Aorta (tissue), 5 donors: ENCODE measurements at places on chromosomes 1 and 21.

DNA sequence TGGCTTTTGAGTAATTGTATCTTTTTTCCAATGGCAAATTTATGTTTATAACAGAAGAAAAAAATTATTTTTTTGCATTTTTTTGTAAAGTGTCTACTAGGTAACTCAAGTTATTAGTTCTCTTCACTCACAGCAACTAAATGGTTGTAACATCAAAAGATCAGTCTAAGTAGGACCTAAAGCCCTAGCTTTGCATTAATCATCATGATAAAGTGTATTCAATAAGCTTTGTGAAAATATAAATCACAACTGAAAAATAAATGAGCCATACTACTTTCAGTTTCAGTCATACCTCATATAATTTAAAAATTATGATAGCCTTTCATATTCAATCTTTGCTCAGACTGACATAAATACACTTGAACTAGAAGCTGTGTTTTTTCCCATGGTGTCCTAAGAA lies 6.9 kb downstream of the TAF5L start:
- no peak for DNase-seq

DNA sequence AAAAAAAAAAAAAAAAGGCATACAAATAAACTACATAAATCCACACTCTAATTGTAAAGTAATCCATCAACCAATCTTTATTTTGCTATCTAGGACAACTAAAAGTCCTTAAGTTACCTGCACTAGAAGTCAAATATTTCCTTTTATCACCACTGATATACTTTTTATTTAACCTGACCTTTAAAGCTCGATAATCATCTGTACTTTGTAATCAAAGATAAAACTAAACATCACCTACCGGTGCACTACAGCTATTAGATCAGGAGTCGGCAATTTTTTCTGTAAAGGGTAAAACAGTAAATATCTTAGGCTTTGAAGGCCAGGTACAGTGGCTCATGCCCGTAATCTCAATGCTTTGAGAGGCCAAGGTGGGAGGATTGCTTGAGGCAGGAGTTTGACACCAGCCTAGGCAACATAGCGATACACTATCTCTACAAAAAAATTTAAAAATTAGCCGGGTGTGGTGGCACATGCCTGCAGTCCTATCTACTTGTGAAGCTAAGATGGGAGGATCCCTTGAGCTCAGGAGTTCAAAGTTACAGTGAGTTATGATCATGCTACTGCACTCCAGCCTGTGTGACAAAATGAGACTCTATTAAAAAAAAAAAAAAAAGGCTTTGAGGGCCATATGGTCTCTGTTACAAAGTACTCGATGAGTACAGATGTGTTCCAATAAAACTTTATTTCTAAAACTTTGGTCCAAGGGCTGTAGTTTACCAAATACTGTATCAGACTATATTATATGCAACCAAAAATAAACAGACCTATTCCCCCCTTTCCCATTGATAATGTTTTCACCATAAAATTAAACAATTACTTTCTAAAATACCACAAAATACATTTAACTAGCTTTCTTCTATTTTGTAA lies 47.1 kb downstream of the TESK2 start:
- no peak for DNase-seq

DNA sequence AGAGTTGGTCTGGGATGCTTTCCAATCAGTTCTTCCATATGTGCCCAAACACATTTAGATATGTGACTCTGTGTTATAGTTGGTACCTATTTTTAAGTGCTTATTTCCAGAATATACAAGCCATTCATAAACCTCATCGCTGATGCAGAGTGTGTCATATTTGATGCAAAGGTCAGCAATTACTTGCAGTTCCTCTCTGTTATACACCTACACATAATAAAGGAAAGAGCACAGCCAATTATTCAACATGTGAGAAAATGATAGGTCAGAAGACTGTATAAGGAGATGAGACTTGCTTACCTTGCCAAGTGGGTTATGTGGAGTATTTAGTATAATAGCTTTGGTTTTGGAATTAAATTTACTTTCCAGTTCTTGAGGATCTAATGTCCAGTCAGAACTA lies 31.3 kb downstream of the KYAT3 start:
- DNase-seq, result no peak

DNA sequence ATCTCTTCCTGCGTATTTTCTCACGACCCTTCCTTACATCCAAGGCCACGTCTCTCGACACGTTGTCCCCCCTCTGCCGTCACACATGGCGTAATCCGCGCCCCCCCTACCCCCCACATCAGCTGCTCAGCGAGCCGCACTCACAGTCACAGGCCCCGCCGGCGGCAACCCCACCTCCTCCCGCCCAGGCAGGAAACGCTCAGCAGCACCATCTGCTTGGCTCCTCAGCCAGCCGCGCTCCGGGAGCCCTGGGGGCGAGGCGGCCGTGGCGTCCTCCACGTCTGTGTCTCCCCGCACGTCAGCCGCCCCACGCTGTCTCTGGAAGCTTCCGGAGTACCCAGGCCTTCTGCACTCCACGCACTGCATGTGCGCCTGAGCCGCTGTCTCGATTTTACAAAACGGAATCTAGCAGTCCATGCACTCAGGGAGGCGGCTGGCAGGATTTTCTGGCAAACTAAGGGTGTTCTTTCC lies 64.6 kb downstream of the SIK1 start:
- DNase-seq, result peak; percentile 84

DNA sequence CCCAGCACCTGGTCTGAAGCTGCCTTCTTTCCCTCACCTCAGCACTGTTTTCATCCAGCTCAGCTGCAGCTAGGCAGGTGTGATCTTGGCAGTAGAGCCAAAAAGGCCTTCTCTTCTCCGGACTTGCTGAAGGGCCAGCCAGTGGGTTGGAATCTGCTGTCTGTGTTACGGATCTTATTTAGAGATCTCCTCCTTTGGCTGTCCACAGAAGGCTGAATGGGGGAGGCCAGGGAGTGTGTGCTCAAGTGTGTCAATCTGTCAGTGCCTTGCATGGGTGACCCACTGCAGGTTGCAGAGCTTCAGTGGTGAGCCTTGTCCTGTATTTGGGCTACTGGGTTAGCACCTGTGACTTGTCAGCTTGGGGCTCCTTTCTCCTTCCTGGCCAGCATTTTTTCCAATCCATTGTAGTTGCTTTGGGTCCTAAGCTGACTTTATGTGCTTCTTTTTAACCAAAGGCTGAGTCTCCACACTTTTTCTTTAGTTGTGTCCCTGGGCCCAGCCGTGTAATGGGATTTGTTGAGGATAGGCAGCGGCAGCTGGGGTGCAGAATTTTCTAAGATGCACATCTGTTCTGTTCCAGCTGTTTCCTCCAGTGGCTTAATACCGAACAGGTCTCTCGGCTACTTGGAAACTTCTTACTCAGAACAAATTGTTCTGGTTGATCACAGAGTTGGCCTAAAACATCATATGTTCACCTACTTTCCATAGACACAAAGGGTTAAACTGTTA lies 126.8 kb downstream of the PEX14 start:
- no peak for DNase-seq

DNA sequence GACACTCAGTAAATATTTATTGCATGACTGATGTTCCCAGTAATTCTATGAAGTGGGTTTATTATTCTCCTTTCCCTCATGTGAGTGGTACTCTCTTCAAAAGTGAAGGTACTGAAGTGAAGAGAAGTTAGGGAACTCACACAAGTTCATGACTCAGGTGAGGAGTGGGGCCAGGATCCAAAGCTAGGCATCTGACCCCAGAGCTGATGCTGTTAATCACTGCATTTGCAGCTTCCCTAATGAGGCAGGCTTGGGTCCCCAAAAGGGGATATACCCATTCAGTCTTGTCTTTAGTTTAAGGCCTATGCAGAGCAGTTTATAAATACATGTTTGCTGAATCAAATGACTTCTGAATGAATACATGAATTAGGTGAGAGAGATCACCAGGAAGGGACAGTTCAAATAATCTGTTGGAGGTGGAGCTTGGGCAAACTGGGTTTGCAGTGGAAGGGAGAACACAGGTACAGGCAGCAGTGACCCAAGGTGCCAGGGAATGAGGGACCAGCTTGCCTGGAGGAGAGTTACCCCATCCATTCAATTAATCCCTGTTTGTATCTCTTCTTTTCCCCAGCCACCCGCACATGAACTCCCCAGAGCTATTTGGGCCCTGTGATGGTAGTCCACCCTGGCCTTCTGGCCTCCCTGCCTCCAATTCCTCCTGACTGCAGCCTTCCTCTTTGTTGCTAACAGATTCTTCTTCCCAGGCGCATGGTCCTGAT lies 2.0 kb downstream of the CD58 start:
- DNase-seq, result no peak

DNA sequence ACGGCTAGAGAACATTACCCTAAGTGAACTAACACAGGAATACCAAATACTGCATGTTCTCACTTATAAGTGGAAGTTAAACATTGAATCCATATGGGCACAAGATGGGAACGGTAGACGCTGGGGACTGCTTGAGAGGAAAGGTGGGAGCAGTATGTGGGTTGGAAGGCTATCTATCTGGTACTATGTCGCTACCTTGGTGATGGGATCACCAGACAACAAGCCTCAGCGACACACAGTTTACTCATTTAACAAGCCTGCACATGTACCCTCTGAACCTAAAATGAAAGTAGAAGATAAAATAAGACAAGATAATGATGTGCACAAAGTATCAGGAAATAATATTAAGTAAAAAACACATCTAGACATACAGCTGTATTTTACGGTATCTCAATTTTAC lies 819 bp downstream of the PYHIN1 start:
- DNase-seq, result no peak
